ENCODE measurements at places on chromosomes 1 and 21.

DNA sequence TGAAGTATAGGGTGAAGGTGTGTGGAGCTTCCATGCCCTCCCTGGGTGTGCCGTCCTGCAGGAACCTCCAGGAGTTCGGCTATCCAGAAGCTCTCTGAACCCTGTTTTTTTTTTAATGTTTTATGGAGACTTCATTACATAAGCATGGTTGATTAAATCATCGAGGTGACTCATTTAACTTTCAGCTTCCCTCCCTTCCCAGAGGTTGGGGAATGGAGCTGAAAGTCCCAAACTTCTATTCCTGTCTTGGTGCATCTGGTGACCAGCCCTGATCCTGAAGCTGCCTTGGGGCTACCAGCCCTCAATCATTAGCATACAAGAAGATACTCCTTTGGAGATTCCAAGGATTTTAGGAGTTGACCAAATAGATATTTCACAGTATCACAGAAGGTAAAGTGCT lies 9.5 kb downstream of the RRP15 start:
- DNase-seq: no peak

GRCh38 chr1:5254975-5255374 lies 600.6 kb downstream of the AJAP1 start:
- no peak for DNase-seq

DNA sequence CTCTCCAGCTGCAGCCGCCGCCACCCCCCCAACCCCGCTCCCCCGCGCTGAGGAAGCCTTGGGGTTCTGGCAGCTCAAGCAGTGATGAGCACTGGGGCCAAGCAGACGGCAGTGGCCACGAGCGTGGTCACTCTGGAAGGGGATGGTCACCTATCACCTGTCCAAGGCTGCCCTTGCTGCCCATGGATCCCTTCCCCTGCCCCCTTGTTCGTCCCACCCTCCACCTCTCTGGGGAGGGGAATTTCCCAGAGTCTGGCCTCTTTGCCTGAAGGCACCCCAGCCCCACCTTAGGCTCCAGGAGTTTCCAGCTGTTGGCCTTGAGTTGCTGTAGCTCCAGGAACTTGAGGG lies 7.2 kb upstream of the SMIM12 start:
- DNase-seq: no peak

DNA sequence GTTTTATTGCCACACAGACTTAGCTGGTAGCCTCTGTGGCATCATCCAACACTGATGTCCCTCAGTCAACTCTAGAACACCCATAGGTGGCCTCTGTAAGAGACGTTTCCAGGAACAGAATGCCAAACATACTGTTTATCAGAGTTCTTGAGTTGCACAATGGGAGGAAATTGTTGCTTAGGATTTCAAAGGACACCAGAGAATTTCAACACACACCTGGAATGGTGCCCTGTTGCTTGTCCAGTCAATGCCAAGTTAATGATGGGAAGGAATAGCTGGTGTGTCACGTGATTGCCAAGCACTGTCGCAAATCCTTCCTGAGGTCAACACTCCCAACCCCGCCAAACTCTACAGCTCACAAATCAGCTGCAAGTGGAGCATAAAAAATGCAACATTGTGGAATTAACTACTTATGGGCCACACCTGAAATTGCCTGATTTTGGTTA lies 28.6 kb upstream of the DUSP23 start:
- no peak for DNase-seq

DNA sequence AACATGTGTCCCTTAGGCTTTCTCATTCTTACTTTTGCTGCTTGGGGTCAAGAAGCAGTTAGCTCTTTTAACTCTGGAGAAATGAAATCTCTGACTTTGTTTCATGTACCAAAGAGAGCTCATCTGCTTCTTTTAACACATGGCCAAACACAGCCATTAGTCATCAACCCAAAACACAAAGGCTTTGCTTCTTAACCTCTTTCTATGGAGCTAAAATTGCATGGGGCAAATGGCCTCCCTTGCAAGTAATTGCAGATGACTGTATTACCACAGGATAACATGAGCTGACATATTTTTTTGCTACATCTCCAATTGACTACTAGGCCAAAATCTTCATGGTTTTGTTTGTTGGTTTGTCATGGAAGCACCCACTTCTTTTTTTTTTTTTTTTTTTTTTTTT lies 300.9 kb downstream of the BRINP3 start:
- no peak for DNase-seq

- no peak for DNase-seq
Measured at GRCh38 chr1:234862360-234862943, 252.5 kb upstream of the IRF2BP2 start.

GRCh38 chr1:240219104-240219503 lies 127.4 kb downstream of the FMN2 start:
- DNase-seq: no peak

DNA sequence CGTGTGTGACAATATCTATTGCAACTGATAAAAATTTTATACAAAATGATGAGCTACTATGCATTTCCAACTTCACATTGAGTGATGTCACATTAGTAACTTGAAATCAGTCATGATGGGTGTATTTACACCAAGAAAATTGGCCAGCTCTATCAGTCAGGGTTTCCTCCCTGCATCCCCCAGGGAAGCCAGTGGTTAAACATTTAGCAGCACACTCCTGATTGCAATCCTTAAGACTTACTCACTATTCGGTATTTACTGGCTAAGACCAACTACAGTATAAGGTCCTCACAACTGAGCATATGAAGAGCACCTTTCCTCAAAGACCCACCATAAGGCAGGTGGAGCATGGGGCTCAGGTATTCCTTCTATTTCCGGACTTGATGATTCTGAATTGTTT lies 41.3 kb upstream of the PTGFRN start:
- no peak for DNase-seq

GRCh38 chr1:173427146-173428054 lies 49.7 kb upstream of the PRDX6 start:
- DNase-seq: no peak

GRCh38 chr1:20974069-20974468 lies 187.0 kb upstream of the HP1BP3 start:
- no peak for DNase-seq

GRCh38 chr1:24635195-24635843 lies 7.8 kb upstream of the SRRM1 start:
- peak; percentile 56 for DNase-seq

DNA sequence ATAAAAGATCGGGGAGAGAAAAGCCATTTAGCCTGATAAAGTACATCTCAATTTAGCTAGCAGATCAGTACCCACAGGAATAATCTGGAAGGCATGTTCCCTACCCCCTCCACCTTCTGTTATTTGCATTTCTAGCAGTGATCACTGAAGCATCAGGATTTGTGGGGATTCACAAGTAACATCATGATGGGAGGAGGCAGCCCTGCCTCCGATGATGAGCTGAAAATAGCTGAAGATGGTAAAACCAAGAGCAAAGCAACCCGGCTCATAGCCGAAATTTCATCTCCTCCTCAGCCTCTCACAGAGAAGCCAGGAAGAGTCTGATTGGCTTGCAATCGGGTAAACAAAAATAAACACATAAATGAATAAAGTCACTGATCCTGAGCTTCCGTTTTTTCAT lies 2.4 kb downstream of the CCSAP start:
- DNase-seq: no peak

GRCh38 chr1:20787840-20788795 lies 1.0 kb upstream of the HP1BP3 start:
- DNase-seq: no peak

- DNase-seq: no peak
Measured at GRCh38 chr1:240178366-240178765, 86.7 kb downstream of the FMN2 start.

GRCh38 chr1:174399211-174399610 lies 48.6 kb upstream of the GPR52 start:
- DNase-seq: no peak

DNA sequence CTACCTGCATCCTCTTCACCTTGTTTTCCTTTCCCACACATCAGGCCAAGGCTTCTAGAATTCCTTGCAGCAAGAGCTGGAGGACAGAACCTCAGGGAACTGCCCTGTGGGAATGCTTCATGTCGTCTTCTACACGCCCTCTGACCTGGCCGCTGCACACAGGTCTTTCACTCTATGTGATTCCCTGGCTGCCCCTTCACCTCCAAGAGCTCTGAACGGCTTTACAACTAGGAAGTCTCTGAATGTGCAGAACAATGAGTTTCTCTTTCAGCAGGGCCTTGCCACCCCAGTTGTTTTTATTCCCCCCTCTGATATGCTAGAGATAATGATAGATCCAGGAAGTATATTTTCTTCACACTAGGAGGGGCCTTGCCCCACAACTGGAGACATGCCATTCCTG lies 142.6 kb downstream of the CLIC6 start:
- no peak for DNase-seq

DNA sequence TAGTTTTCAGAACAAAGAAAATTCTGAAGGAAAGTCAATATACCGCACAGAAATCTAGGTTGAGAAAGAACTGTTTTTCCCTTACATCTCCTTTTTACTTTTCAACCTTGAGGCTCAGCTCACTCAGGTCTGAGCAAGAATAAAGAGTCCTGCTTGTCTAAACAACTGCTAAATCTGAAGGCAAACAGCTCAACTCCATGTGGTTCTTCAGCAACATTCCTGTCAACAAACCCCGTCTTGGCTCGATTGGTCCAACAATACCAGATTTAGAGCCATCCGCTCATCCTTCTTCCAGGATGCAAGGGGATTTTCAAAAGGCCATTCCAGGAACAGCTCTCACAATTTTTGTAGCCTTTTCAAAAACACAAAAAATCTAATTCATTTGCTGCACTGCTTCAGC lies 119.8 kb downstream of the HLCS start:
- DNase-seq: no peak

DNA sequence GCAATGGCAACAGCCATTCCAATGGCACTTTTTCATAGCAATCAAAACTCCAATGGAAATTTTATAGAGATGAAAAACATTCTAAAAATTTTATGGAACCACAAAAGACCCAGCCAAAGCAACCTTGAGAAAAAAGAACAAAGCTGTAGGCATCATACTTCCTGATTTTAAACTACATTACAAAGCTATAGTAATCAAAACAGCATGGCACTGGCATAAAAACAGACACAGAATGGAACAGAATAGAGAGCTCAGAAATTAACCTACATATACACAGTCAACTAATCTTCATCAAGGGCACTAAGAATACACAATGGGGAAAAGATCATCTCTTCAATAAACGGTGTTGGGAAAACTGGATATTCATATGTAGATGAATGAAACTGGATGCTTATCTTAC lies 401.5 kb downstream of the NPHP4 start:
- no peak for DNase-seq

DNA sequence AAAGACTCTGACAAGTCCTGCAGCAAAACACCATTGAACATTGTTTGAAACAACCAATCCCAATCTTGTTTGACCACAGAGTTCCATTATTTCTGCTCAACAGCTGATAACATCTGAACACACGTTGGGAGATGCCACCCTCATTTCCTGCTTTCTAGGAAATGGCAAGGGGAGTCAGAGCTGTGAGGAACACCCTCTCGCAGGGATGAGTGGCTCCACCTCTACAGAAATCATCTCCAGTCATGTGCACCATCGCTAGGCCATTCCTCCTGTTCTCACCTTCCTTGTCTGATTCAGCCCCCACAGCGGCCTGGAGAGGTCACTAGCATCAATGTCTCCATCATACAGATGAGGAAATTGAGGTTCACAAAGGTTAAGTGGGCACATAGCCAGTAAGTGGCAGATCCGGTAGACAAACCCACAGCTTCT lies 22.4 kb upstream of the RUNX3 start:
- no peak for DNase-seq

DNA sequence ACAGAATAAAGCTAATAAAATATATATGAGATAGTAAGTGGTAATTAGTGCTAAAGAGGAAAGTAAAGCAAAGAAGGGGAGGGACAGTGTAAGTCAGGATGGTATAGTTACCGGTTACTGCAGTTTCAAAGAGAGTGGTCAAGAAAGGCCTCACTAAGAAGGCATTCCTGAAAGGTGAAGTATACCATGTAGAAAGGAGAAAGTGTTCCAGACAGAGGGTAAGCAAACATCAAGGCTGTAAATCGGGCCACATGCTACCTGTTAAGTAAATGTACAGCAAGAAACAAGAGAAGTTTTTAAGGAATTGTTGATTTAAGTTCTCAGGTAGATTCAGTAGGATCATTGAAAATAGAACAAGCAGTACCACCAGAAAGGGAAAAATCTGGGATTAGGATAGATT lies 9.7 kb downstream of the DESI2 start:
- DNase-seq: no peak

DNA sequence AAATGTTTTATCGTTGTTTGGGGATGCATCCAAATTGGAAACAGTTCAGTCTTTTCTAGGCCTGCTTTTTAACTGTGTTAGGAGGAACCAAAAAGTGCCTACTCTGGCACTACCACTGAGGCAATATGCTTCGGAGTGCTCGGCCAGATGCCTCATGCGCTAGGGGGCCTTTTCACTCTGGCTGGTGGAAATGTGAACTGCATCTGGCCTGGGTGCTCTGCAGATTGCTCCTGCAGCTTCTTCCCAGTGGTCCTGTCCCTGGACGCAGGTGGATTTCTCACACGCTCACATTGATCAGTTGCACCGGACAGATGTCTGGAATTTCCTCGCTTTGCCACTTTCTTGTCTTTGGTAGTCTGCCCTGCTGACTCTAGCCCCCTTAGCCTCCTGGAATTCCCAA lies 330.2 kb upstream of the FMN2 start:
- DNase-seq: no peak

GRCh38 chr1:216702170-216702569 lies 21.1 kb downstream of the ESRRG start:
- no peak for DNase-seq

- DNase-seq: no peak
Measured at GRCh38 chr21:24276204-24276603, 1331.1 kb downstream of the MRPL39 start.

- DNase-seq: no peak
Measured at GRCh38 chr1:111238056-111238795, 10.7 kb downstream of the CHI3L2 start.

- peak; percentile 73 for DNase-seq
Measured at GRCh38 chr1:154324669-154325582, at the start of gene ATP8B2. TSS of gene ATP8B2 (plus strand) at chr1:154325525. CDS start at chr1:154328142, 2,617 bp downstream.

GRCh38 chr1:42209526-42210251 lies 45.1 kb upstream of the GUCA2A start:
- no peak for DNase-seq

DNA sequence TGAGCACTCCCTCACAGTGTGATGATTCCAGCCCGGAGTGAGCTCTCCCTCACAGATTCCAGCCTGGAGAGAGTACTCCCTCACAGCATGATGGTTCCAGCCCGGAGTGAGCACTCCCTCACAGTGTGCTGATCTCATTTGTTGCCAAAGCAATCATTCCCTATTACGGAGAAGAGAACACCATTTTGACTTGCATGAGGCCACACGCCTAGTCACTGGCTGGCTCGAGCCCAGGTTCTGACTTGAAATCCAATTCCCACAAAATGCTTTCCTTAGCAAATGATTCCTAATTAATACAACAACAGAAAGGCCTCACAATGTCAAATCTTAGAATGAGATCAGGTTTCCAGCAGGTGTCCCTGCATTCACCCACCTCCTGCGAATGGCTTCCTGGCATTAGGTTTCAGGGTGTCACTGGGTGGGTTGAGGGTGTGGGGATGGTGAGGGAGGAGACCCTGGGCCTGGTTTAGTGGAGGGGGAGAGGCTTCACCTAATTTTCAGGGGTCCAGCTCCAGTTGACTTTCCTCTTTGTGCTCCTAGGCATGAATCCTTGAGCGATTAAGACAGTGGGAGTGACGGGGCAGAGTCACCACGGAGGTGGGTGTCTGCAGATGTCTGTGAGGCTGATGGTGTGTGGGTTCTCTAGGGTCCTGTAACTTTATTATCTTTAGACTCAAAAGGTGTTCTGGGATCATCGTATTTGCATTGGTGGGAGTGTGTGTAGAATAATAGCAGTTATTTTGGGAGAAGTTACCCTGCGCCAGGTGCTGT lies 158.5 kb downstream of the KCNJ6 start:
- no peak for DNase-seq
